ENCODE measurements at places on chromosomes 11 and 22.

DNA sequence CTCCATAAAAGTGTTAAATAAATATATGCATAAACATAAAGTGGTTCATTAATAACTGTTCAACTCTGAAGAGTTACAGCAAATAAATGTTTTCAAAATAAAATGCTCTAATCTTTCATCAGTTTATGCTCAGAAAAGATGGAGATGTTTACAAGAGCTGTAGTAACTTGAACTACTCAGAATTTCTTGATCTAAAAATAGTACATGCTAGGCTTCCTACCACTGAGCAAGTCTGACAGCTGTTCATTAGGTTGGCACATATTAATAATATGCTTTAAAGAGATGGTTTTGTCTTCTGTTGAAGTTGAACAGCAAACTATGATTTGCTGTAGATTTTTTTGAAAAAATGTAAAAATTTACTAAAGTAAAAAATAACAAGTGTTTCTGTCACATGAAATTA is 10.8 kb upstream of the SLN start:
- DNase-seq, result no peak

DNA sequence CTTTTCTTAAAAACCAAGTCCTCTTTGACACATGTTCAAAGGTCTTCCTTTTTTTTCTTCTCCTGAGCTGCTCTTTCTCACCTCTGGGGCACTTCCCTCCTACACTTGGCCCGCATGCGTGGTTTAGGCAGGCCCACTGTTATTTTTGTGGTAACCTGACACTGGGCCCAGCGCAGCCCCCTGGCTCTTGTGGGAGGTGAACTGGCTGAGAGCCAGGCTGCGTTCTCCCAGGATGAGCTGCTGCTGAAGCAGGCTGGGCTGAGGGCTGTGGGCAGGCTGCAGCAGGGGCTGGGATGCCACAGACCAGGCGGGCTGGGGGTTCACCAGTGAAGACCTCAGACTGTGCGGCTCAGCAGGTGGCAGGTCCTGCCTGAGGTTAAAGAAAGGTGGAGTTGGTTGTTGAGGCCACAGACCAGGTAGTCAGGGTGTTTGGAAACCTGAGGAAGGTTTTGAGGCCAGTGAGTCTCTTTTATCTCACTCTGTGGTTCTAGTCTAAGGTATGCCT is 72.4 kb downstream of the TEAD1 start:
- no peak for DNase-seq

- no peak for DNase-seq
Measured at GRCh38 chr11:94924171-94924572, 49.2 kb downstream of the CWC15 start.

- no peak for DNase-seq
Measured at GRCh38 chr11:48013269-48013901, 33.0 kb downstream of the PTPRJ start.

DNA sequence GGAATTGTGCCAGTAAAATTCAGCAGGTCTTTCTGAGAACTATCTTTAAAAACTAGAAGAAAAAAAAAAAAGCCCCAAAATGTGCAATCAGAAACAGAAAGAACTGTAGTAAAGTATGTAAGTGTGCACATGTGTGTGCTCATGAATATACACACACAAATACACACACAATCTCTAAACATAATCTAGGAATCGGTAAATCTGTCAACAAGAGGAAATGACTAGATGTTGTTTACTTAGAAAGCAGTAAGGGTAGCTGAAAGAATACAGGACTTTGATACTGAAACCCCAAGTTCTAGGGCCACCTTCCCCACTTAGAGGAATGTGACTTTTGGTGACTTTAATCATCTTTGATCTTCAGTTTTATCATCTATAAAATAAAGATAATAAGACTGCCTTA is 13.2 kb downstream of the UEVLD start:
- DNase-seq, result no peak

DNA sequence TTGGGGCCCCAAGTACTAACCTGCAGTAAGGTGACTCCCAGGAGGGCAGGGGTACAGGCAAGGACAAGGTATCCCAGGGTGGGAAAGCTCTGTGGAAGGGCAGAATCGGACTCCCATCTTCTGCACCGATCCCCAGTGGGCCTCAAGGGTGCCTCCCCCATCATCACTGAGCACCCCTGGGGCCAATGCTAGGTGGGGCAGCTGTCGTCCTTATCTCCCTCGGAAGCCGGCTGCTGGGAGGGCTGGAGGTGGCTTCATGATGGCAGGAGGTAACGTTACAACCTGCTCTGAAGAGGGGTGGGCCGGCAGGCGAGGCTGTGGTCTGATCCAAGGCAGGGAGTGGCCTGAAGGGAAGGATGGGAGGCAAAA is 87.6 kb upstream of the LINC01488 start:
- DNase-seq, result no peak

DNA sequence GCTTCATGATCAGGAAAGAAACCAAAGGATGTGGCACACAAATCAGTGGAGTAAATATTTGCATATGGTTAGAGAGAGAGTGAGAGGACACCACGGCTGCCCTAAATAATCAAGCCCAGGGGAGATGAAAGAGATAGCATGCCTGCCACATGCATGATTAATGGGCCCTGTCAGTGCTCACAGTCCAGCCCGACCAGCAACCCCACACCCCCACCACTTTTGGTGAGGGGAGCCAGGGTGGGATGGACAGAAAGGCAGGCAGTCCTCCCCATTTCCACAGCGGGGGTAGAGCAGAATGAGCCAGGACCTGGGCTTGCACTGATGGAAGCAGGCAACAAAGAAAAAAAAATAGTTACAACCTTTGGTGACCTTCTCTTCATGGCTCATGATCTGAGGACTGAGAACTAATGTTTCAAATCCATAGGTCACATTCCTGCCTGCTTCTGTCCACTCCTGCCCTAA is 545.0 kb downstream of the ETS1 start:
- no peak for DNase-seq

DNA sequence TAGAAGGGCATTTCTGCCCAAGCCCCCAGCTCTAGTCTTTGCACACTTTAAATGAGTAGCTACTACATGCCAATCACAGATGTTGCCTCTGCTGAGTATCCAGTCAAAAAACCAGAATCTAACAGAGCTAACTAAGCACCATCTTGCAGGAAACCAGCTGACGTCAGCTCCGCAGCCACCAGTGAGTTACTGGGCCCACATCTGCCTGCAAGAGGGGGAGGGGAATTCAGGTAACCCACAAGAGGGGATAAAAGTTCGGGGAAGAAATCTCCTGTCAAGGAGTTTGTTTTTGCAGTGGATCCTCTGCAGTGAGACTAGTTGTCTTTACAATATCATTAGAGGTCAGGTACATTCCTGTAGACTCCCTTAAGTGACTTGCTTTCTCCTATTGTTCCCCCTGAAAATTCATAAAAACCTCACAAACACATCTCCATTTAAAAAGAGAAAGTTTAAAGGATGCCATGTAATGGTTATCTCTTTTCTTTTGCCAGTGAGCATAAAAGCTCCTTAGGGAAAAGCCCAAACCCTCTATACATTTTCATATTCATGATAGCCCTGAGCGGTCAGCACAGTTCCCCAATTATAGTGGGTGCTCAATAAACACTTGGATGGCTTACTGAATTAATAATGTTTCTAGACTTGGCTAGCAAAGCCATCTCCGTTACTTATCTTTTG is 9.3 kb downstream of the CD44 start:
- DNase-seq, result no peak

DNA sequence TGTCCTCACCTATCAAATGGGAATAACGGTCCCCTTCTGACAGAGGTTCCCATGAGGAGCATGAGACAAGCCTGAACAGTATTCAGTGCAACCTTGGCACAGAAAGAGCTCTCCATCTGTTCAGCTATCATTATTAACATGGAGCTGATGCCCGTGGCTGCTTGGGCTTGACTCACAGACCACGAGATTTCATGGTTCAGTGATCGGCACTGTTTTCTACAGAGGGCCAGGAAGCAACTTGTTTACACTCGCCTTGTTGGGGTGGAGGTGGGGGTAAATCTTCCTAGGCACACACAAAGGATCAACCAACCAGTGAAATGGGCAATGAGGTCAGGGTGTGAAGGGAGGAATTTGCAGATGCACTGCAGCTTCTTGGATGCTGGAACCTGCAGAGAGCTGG is 88.2 kb downstream of the CWC15 start:
- DNase-seq, result no peak

DNA sequence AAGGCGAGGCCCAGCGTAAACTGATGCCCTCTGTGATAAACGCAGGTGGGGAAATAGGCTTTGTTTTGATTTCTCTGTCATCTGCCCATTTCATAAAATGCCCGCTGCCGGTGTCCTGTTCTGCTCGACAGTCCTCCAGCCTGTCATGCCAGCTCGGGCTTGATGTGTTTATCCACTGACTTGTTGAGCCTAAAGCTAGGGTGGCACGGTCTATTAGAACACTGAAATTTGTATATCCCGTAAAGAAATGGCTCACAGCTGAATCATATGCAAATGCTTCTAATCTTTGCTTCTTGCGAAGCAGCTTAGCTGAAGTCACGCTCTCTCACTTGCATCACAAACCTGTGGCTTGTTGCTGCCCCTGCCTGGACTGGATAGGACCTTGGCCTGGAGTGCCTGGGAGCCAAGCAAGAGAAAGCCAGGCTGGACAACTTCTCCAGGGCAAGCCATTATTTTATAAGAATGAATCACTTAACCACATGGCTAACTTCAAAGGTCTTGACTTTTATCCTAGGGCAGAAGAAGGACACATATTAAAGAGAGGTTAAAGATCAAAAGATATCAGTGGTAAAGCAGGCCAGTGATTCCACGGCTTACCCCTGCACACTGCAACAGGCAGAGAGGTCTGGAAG is 33.1 kb downstream of the EHF start:
- DNase-seq, result no peak

- no peak for DNase-seq
Measured at GRCh38 chr22:37661160-37661924, 2.8 kb downstream of the PDXP start.

DNA sequence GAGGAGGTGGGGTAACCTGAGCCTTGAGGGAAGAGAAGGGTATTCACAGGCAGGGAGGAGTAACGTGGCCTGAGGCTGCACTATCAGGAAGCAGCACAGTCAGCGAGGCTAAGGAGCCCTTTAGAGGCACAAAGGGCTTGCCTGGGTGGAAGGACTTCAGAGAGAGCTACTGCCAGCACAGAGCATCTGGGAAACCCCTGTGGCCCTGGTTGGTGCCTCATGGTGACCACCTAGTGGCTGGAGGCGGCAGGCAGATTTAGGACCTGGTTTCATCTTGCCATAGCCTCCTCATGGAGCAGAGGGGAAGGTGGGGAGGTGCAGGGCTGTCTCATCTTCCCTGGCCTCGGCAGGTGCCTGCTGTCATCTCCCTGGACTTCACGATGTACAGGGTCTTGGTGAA is 64.5 kb downstream of the MPPED1 start:
- DNase-seq, result no peak

GRCh38 chr22:30205281-30206115 is 41.1 kb downstream of the LIF start:
- no peak for DNase-seq

GRCh38 chr22:39906207-39906606 is 5.3 kb downstream of the GRAP2 start:
- DNase-seq, result no peak

- no peak for DNase-seq
Measured at GRCh38 chr11:15707971-15708370, 593.2 kb downstream of the INSC start.

GRCh38 chr11:21912285-21912684 is 280.6 kb upstream of the ANO5 start:
- DNase-seq, result no peak

- DNase-seq, result no peak
Measured at GRCh38 chr11:62054484-62055121, 69.2 kb upstream of the INCENP start.

GRCh38 chr22:36366291-36366708 is 21.5 kb downstream of the MYH9 start:
- no peak for DNase-seq

DNA sequence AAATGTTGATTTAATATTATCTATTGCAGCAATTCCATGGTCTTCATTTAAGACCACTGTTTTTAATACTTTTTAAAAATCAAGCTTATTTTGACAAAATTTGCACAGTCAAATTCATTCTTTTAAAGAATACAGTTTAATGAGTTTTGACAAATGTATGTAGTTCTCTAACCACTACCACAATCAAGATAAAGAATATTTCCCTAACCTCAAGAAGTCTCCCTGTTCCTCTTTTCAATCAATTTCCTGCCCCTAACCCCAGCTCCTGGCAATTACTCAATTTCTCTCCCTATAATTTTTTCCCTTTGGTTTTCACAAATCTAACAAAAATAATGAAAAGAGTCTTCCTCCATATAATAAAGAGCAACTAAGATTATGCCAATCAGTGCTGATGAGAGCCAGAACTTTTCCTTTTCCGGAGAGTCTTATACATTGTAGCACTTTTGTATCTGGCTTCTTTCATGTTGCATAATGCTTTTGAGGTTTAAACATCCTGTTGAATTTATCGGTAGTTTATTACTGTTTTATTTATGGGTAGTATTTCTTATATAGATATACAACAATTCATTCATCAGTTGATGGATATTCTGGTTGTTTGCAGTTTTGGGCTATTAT is 231.7 kb downstream of the AASDHPPT start:
- no peak for DNase-seq

DNA sequence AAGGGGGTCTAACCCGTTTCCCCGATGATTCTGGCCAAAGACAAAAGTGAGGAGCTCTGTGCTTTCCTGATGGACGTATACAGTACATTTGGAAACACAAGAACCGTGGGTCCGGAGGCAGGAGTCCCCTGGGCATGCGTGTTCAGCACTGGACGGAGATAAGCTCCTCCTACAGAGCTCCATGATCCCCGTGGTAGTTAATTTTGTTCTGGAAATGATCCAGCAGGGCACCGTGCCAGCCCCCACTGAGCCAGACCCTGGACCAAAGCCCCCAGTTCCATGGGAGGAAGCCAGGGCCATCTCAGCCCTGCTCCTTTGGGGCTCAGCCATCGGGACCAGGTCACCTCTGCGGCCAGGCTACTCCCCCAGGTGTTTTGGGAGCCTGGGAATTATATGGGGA is 83.3 kb downstream of the TRMU start:
- no peak for DNase-seq

DNA sequence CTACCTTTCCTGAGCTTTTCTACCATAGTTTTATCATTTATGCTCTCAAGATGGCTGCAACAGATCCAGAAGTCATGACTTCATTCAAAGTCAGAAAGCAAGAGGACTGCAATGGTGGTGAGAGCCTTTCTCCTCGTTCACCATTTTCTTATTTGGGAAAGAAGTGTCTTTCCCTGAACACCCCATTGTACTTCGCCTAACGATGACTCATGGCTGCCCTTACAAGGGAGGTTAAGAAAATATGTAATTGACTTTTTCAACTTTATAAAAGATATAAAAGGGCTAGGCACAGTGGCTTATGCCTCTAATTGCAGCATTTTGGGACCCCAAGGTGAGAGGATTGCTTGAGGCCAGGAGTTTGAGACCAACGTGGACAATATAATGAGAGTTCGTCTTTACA is 541.7 kb downstream of the METTL15 start:
- no peak for DNase-seq

DNA sequence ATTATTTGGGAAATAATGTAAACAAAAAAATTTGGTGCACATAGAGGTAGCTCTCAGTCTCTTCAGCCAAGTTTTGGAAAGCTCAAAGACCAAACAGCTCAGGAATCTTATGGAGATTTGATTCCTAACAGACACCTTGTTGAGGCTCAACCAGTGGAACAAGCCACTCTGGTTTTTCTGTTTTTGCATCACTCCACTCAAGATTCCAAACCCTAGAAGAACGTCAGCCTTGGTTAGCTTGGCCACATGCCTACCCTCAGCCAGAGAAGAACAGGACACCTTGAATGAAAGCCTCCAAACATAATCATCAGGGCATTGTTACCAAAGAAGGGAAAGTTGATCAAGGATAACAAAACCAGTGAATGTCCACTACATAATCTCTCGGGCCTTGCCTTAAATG is 3.8 kb upstream of the SMCO4 start:
- no peak for DNase-seq
